ENCODE measurements at places on chromosomes 12 and 14. TPM values are rescaled to one million over a fixed set of nuclear protein-coding genes. Genes with fewer than 3 reads are reported as not detected.

DBX2 gene
- total RNA-seq, result not detected

HNRNPC gene
- 851 TPM for total RNA-seq

GPR84 gene
- 0.09 TPM for total RNA-seq

MEG3 gene
- 56.5 TPM for total RNA-seq

SPTSSA gene
- 22.2 TPM for total RNA-seq

TOMM20L gene
- not detected for total RNA-seq
